ENCODE measurements at places on chromosomes 12 and 14.

DNA sequence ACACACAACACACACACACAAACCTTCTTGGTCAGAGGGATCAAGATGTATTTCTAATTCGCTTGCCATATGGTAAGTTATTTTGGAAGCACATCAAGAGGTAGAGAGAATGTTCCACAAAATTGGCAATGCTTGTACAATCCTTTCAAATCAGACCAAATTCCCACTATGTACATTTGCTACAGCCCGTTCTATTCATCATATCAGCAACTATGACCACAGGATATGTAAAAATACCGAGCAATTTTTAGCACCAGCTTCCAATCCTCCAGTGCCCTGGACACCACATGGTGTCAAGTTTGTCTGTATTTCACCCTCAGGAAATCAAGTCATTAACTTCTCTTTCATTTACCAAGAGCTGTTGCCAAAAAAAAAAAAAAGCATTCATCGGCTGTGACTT is 21.2 kb downstream of the TBX5 start:
- peak; percentile 88 for DNase-seq

- no peak for DNase-seq
These were observed 47.4 kb downstream of the CALM1 start for GRCh38 chr14:90444077-90444696.

DNA sequence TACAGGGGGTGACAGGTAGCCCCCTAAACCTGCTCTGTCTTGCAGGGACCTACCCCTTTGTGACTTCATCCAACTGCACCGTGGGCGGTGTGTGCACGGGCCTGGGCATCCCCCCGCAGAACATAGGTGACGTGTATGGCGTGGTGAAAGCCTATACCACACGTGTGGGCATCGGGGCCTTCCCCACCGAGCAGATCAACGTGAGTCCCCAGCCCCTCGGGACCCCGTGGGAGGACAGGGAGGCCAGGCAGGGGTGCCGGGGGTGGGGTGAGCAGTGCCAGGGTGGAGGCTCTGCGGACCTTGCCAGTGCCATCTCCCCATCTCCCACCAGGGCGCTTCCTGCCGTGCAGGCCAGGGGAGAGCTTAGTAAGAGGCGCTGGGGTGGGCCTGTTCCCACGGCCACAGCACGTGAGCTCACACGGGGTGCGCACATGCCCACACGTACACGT is 11.1 kb upstream of the SIVA1 start:
- DNase-seq = no peak

GRCh38 chr12:21354641-21355040 is 18.1 kb upstream of the IAPP start:
- no peak for DNase-seq

GRCh38 chr12:80509781-80510556 is 65.9 kb downstream of the PTPRQ start:
- peak; percentile 83 for DNase-seq

GRCh38 chr12:89551747-89552146 is 25.9 kb upstream of the POC1B start:
- no peak for DNase-seq

- peak; percentile 33 for DNase-seq
These were observed 20.2 kb upstream of the DUSP16 start for GRCh38 chr12:12582895-12583303.

GRCh38 chr14:51294951-51295525 is 55.0 kb downstream of the TMX1 start:
- DNase-seq = no peak

- DNase-seq = no peak
These were observed 22.1 kb upstream of the LGMN start for GRCh38 chr14:92770484-92770883.

DNA sequence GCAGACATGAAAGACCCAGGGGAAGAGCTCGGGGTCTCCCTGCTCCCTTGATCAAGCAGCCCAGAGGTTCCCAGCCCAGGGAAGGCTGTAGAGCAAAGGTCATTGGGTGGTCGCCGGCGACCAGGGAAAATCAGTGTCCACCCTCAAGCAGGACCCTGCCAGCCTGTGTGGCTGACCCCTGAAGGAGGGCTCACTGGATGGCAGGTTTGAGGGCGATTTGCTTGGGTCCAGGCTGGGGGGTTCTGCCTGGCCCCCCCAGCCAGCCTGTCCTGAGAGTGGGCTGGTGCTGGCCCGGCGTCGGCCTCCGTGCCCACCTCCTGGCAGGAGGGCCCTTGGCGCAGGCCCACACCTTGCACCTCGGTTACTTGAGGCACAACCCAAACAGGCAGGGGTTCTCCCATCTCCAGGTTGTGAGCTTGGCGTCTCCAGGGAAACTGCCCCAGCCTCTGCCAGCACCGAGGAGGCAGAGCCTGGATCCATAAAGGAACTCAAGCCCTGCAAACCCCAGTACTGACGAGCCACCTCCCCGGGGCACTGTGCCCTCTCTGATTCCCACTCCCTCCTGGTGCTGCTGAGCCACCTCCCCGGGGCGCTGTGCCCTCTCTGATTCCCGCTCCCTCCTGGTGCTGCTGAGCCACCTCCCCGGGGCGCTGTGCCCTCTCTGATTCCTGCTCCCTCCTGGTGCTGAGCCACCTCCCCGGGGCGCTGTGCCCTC is 329.0 kb upstream of the SFSWAP start:
- no peak for DNase-seq

GRCh38 chr12:32659908-32660440 is 19.1 kb upstream of the DNM1L start:
- no peak for DNase-seq

GRCh38 chr14:68552602-68553001 is 240.3 kb downstream of the ZFP36L1 start:
- DNase-seq = no peak

GRCh38 chr12:90333424-90333823 is 621.6 kb downstream of the CCER1 start:
- DNase-seq = no peak

GRCh38 chr14:22481546-22481945 is 107.5 kb downstream of the DAD1 start:
- no peak for DNase-seq

DNA sequence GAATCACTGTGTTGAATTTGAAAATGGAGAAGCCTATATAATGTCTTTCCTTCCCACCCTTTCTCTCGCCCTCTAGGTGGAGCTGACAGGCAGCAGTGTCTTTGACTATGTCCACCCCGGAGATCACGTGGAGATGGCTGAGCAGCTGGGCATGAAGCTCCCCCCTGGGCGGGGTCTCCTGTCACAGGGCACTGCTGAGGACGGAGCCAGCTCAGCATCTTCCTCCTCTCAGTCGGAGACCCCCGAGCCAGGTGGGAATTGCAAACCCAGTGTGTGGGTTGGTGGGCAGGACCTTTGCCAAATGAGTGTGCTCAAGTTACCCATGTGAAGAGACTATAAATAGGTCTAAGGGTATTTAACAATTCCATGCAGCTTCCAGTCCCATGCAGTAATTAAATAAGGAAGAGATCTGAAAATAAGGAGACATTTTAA is 274.7 kb downstream of the EGLN3 start:
- no peak for DNase-seq

- no peak for DNase-seq
These were observed 75.0 kb downstream of the TGFB3 start for GRCh38 chr14:75906680-75907280.

DNA sequence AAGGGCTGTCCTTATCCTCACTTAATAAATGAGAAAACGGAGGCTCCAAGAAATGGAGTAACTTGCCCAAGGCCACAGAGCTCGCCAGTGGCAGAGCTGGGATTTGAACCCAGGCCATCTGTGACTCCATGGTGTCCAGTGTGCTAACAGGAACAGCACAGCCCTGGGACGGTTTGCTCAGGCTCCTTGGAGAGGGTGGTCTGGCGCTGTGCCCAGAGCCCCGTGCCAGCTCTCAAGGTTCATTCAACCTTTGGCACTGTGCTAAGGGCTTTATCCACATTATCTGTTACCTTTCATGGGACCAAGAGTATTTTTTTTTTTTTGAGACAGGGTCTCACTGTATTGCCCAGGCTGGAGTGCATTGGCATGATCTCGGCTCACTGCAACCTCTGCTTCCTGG is 8.1 kb downstream of the DAO start:
- DNase-seq = no peak

GRCh38 chr12:53122961-53123468 is 19.7 kb downstream of the SOAT2 start:
- no peak for DNase-seq

DNA sequence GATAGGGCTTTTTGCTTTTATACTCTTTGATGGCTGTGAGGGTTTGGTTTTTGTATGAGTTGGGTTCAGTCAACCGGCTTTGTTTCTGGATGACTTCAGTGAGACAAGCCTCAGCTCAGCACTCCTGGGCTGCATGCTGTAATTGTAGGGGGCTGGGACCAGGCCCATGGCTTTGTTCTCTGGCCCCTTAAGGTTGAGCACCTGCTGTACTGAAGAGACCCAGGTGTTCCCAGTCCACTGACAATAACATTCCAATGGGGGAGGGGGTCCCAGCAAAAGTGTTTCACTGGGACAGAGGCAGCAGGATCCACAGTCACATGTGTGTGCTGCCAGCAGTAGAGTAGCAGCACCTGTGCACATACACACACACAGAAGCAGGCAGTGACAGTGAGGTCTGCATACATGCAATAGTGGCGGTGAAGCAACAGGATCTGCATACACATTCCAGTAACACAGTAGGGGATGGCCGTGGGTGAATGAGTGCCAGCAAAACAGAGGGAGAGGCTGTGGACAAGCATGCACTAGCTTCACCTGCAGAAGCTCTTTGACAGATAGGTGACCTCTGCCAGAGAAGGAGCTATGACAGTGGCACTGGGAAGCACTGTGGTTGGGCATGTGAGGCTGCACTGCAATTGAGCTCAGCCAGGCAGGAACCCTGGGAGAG is 240.4 kb downstream of the ASCL1 start:
- no peak for DNase-seq

- DNase-seq = no peak
These were observed 333.7 kb upstream of the TMTC1 start for GRCh38 chr12:30117483-30117882.

DNA sequence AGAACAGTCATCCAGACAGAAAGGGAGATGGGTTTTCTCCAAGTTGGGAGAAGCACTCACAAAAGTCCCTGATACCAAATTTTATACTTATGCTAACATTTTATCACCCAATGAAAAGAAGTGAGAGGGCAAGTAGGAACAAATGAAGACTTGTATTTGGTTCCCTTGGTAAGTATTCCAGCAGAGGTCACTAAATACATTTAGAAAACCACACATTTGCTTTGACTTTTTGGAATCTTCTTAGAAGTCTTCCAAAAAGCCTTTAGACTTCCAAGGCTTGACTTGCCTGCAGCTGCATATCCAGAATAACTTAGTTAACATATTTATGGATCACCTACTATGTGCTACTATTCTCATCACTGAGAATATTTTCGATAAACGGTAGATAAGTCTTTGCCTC is 3.1 kb upstream of the GYS2 start:
- DNase-seq = peak; percentile 7

GRCh38 chr12:92439420-92439805 is 263.4 kb upstream of the PLEKHG7 start:
- peak; percentile 48 for DNase-seq
